ENCODE measurements at places on chromosomes 1 and 21.

DNA sequence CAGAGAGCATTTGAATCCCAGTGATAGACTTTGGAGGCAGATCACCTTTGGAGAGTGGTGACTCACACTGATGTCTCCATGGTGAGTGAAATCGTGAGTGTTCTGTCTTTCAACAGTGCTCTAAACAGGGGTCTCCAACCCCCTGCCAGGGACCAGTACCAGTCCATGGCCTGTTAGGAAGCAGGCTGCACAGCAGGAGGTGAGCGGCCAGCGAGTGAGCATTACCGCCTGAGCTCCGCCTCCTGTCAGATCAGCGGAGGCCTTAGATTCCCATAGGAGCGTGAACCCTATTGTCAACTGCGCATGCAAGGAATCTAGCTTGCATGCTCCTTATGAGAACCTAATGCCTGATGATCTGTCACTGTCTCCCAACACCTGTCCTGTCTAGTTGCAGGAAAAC, 61.8 kb upstream of the B3GALNT2 start:
- no peak for DNase-seq

- DNase-seq = no peak
These were observed 8.3 kb downstream of the ACTL8 start for GRCh38 chr1:17763417-17763816.

DNA sequence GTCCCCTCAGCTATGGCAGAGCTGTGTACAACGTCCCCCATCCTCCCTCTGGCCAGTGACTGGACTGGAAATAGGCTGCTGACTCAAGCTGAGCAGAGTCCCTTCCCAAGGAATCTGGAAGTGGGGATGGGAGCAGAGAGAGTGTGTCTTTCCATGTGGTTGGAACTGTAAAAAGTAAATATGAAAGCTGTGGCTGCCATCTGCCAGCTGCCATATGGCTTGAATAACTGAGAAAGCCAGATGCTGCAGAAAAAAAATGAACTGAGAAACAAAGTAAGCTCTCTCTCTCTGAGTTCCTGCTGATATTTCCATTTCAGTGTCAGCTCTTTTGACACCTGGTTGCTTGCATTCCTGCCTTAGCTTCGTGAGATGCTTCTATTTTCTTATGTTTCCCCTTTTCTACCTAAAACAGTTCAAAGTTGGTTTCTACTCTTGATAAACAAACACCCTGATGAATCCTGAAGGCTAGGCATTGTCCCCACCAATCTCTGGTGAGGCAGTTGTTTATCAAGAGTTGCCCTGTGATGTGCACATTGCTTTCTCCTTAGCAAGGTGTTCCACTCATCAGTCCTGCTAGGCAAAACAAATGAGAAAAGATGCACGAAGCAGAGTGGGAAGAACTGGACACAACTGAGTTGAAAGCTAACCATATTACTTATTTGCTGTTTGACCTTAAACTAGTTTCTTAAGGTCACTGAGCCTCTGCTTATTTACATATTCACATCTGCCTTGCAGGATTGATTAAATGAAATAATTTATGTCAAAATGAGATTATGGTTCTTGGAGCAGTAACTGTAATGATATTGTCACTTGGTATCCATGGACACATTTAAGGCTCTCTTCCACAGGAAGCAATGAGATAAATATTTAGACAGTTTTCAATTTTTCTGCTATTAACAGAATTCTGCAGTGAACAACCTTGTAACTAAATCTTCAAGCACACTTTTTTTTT, 16.6 kb upstream of the DR1 start:
- no peak for DNase-seq

DNA sequence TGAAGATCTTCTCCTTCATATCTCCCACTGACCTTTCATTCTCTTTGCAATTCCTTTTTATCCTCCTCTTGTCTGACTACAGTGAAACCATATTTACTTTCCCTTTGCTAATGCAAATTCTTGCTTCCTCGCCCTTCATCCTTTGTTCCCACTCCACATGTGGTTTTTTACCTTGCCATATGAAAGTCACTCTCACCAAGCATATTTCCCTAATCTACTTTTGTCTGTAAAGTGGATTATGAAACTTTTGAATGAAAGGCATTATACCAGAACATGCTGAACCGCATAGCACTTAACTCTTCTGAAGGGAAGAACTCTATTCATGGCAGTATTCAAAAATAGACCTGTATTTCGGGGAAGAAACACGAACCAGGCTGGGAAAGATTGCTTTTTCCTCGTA, 8.0 kb upstream of the TMPRSS15 start:
- no peak for DNase-seq
